ENCODE measurements at places on chromosomes 7 and 10.
A peak's percentile ranks its signal among the peaks of the same experiment; 100 is the strongest.

GRCh38 chr10:30093303-30093950 lies 34.0 kb upstream of the JCAD start:
- DNase-seq, result no peak

DNA sequence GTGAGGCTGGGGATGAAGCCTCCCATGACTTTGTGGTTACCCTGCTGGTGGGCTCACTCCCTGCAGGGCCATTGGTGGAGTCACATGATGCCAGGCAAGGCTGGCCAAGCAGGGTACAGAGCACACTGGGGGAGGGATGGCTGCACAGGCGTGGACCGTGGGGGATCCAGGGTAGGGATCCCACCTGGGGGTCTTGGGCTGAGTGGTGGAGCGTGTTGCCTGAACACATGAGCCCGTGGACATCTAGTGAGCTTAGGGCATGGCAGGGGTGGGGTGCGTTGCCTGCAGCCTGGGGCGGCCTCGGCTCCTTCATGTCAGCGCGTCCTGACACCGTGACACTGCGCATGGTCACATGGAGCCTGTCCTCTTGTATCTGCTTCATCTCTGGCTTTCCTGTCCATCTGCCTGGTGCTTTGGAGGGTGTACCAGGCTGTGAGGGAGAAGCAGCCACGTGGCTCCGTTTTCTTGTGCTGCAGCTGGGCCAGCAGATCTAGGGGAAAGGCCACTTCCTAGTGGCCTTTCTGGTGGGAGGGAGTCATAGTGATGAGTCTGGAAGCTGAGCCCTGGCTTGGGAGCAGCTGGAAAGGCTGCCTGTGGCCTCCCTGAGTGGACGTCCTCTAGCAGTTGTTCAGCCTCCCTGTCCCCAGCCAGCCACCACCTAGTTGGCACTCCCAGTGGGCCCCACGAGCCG lies 96.2 kb downstream of the LHPP start:
- no peak for DNase-seq

DNA sequence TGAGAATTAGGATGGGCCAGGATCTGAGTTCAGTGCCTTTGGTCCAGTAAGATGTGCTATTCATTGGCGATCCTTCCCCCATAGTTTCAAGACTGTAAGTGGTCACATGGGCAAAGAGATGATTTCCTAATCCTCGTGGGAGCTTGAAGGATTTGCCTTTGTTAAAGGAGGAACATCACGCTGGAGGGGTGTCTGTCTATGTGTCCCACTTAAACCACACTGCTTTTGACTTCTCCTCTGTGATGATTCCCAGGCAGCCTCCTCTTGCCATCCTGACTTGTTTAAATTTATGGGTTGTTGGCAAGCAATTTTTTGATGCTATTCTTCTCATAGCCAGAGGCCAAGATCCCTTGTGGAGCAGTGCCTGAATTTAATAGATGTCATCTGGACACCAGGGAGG lies 154.0 kb downstream of the TCF7L2 start:
- no peak for DNase-seq

- DNase-seq, result no peak
Observed at GRCh38 chr10:98168147-98168546, 33.7 kb downstream of the R3HCC1L start.

DNA sequence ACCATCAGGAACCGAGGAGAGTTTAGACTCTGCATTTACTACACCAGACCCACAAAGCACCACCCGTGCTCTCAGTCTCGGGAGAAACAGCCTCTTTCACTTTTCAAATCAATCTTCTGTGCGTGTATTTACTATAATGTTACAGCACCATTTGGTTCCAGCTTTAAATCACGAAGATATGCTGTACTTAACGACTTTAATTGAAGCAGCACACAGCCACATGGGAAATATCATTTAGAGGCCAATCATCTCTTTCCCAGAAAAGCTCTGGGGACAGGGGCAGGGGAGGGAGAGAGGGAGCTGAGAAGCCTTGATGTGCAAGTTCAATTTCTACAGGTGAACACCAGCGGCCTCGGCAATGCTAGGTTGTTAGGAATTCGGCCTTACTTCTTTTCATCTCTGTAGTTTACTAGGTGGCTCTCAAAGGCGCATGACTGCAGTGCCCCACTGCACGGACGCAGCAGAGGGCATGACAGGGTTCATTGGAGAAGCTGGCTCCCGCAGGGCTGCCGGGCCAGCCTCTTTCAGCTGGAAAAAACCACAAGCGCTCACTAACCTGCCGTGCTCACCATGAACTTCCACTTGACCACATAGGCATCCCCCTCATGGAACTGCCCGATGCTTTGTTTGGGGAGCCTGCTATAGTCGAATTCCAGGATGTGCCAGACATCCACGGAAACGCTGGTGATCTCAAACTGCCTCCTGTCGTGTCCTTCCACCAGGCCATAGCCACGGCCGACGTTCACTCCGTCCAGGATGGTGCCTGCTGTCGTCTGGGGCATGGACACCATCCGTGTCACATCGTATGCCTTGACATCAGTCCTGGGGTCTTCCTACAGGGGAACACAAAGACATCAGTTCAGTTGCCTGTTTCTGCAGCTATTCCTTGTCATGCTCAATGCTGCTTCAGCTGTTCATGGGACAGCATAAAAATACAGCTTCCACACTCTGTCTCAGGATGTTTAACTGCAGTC lies 154.5 kb downstream of the SVIL start:
- no peak for DNase-seq

DNA sequence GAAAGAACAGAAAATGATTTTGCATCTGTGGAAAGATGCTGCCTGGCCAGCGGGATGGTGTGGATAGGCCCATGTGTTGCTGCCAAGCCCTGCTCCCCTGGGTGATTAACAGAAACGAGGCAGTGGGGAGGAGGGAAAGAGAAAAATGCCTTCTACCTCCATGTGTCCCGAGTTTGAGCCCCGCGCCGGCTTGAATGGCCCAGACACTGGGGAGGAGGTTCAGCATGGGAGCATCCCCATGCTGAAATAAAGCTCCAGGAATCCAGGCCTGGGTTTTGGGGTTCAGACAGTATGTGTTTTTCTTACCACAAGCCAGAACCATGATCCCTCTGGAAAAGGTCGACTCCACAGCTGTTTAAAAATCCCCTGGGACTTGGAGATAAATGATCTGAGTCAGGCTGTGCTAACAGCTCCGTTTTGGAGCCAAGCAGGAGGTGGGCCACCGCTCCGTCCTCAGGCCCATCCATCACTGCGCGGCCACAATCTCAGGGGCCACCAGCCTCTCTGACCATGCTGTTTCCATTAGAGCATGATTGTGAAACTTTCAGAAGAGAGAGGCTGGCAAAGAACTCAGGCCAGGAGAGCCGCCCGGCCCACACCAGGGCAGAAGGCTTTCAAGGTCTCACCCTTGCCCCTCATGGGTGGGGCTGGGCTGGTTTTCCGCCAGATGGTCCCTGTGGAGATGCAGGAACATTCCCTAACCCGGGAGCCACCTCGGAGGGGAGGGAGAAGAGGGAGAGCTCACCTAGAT lies 299.7 kb downstream of the ZEB1 start:
- DNase-seq, result no peak

DNA sequence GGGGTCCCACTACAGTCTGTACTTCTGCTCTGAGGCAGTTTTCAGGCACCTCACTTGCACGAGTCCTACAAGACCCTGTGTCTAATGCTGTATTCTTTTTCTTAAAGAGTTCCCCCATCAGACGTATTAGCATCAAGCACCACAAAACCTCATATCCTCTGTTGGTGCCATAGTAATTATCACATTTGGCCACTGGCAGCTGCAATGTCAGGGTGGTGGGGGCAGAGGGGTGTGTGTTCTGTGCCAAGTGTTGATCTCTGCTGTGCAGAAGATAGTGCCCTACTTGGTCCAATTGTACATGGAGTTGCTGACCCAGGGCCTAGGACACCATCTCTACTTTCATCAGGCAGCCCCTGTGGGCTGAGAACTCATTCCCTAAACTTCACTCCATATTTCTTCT lies 20.0 kb upstream of the JAZF1 start:
- DNase-seq, result no peak

GRCh38 chr7:133641436-133641835 lies 388.6 kb downstream of the EXOC4 start:
- DNase-seq, result no peak

DNA sequence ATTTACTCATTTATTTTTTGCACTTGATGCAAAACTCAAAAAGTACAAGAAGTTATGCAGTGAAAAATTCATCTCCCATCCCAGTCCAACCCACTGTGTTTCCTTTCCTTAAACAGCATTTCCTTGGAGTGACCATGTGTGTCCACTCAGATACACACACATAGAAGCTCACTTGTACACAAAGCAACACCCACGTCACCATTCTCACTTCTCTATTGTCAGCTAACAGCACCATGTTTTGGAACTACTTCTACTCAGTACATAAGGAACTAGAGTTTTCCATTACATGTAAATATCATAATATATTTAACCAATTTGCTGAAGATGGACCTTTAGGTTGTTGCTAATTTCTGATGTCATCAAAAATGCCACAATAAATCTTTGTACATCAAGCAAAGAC lies 167.6 kb downstream of the GRID1 start:
- DNase-seq, result no peak

DNA sequence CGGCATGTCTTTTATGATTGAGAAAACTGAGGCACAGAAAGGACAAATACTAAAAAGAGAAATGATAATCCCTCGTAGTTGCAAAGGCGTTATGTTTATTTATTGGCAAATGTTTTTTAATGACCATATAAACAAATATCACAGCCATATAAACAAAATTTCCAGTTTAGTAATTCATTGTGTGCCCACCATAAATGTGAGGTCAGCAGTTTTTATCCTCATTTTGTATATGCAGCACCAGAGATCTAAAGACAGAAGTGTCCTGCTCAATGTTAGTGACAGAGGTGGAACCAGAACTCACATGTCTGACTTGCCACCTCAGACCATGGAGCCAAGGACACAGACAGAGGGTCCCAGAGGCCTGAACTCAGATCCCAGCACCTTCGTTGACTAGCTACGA lies 14.1 kb downstream of the CNNM1 start:
- no peak for DNase-seq

DNA sequence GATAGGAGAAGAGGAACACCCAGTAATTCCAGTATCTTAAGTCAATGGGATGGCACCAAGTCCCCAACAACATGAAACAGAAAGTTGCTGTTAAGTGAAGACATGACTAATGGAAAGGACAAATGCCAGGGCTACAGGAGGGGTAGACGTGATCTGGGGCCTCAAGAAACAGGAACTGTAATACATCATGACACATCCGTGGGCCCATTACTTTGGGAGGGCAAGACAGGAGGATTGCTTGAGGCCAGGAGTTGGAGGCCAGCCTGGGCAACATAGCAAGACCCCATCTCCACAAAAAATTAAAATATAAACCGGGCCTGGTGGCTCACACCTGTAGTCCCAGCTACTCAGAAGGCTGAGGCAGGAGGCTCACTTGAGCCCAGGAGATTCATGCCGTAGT lies 408.6 kb upstream of the PRKCQ start:
- DNase-seq, result no peak

DNA sequence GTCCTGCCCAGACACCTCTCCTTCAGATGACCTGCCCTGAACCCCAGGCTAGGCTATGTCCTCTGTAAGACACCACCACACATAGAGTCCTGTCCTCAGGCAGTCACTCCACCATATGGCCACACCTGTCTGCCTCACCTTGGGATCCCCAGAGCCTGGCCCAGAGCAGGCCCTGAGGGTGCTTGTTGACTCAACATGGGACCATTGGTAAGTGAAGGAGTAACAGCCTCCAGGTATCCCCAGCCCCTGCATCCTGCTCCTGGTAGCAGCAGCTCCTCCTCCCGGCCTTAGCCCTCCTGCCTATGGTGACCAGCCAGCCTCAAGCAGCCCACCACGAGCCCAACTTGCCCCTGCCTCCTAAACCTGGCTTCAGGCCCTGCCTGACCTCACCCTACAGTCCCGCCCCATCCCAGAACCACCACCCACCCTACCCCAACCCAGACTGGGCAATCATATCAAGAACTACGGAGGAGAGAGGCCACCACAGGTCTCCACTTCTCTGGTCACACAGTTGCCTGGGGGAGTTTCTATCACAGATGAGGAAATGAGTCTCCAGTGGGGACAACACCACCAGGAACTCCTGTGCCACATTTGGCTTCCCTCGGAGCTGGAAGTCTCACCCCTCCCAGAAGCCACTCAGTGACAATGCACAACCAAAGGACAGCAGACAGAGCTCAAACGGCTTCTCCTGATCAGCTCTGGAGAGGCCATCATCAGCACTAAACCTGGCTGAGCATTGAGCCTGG lies 136.6 kb downstream of the GRID1 start:
- DNase-seq, result no peak

- DNase-seq, result no peak
Observed at GRCh38 chr10:103980288-103980906, 13.5 kb downstream of the SLK start.

DNA sequence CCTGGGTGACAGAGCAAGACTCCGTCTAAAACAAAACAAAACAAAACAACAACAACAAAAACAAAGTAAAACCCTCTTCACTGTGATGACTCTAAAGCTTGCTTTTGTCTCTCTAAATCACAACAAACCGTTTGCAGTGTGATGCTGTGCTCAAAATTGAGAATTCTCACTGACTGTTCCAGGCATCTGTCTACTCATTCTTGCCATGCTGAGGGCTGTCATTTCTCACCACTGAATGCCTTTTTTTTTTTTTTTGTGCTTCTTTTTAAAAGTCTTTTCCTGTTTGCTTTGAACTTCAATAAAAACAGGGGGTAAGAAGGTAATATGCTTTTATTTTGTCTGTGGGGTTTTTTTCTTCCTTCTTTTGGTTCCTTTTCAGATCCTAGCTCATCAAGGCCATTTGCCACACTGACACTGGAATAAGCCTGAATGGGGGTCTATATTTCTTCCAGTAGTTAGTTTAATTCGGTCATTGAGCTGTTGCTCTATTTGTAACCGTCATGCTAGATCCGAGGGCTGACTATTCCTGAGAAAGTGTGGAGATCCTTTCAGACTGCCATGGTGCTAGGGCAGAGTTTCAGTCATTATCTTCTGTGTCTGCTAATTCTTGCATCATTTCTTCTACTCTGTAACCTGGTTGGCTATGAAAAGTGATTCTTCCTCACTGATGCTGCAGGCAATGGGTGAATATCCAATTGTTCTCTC lies 10.6 kb downstream of the FAS start:
- DNase-seq, result peak; percentile 14
